ENCODE measurements at places on chromosomes 16 and 17.
A peak's percentile ranks its signal among the peaks of the same experiment; 100 is the strongest.

DNA sequence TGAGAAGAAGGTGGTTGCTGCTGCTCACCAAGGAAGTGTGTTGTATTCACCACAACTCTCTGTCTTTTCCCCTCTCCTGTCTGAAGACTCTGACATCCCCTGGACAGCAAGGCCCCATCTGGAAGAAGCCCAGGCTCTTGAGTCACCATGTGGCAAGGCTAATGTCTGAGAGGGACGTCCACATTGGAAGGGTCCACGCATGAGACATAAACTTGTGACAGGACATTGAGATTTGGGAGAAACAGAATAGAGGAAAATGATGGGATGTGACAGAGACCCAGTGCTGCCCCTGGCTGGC lies 176.5 kb downstream of the IRF8 start:
- no peak for DNase-seq

- no peak for DNase-seq
Observed at GRCh38 chr17:62715882-62716390, 88.5 kb downstream of the MRC2 start.

GRCh38 chr17:67080804-67081203 lies 36.5 kb downstream of the CACNG1 start:
- DNase-seq: no peak

GRCh38 chr17:30278032-30278431 lies 13.7 kb downstream of the BLMH start:
- peak; percentile 42 for DNase-seq

DNA sequence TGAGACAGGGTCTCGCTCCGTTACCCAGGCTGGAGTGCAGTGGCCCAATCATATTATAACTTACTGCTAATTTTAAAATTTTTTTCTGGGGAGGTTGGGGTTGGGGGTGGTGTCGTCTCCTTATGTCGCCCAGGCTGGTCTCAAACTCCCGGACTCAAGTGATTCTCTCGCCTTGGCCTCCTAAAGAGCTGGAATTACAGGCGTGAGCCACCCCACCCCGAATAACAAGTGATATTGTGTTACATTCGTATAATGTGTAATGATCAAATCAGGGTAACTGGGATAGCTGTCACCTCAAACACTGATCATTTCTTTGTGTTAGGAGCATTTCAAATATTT lies 16.2 kb upstream of the KPNA2 start:
- DNase-seq: no peak

- DNase-seq: no peak
Observed at GRCh38 chr17:7258731-7259554, 3.3 kb downstream of the CLDN7 start.

GRCh38 chr17:17119533-17119932 lies 77.3 kb downstream of the MPRIP start:
- DNase-seq: no peak

- no peak for DNase-seq
Observed at GRCh38 chr16:24670623-24671454, 58.6 kb upstream of the TNRC6A start.

- no peak for DNase-seq
Observed at GRCh38 chr17:82879241-82879640, 39.4 kb upstream of the ZNF750 start.

DNA sequence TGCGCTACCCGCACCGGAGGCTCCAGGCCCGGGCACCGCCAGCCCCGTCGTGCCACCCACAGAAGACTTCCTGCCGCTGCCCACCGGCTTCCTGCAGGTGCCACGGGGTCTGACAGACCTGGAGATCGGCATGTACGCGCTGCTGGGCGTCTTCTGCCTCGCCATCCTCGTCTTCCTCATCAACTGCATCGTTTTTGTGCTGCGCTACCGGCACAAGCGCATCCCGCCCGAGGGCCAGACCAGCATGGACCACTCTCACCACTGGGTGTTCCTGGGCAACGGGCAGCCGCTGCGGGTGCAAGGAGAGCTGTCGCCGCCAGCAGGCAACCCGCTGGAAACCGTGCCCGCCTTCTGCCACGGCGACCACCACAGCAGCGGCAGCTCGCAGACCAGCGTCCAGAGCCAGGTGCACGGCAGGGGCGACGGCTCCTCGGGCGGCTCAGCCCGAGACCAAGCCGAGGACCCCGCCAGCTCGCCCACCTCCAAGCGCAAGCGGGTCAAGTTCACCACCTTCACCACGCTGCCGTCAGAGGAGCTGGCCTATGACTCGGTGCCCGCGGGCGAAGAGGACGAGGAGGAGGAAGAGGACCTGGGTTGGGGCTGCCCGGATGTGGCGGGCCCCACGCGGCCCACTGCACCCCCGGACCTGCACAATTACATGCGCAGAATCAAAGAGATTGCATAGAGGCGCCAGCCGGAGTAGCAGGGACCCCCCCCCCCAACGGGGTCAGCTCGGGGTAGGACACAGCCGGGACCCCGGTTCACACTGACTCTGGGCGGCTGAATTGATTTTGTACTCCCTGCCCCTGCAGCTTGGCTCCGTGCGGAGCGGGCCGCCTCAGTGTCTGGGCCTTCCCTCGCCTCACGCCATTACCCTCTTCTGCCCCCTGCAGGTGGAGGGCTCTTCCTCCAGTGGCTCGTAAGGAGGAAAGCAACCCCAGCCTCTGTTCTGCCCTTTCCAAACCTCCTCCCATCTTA lies 58.5 kb downstream of the TMEM132E start:
- DNase-seq: peak; percentile 11

DNA sequence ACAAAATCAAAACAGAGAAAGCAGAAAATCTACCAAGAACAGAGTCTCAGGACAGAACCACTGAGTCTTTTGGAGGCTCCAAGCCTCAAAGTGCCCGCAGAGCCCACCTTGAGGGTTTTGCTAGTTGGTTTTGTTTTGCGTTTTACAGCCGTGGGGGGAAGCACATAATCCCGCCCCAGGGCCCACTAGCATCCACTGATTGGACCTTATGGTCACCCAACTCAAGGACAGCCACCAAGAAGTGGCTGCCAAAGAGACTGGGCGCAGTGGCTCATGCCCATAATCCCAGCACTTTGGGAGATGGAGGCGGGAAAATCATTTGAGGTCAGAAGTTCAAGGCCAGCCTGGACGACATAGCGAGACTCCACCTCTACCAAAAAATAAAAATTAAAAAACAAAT lies 9.9 kb downstream of the ALOX15B start:
- no peak for DNase-seq

DNA sequence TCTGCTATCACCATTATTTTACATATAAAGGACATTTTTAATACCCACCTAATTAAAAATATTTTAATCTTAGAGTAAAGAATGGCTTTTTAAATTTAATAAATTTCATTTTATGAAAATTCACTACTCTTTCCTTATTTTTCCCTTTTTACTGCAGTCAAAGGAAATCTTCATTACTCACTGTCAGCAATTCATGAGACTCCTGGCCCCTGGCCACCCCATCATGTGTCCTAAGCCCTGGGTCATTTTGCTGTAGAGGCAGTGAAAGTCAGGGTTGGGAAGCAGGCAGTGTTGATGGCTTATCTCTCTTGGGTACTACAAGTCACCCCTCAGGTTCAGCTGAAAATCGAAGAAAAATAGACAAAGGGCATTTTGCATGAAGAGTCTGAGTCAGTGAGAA lies 468.6 kb upstream of the CCL2 start:
- no peak for DNase-seq

GRCh38 chr16:66129196-66129595 lies 237.3 kb upstream of the CDH5 start:
- no peak for DNase-seq

- DNase-seq: no peak
Observed at GRCh38 chr17:2929881-2930533, 133.4 kb downstream of the OR1D5 start.

DNA sequence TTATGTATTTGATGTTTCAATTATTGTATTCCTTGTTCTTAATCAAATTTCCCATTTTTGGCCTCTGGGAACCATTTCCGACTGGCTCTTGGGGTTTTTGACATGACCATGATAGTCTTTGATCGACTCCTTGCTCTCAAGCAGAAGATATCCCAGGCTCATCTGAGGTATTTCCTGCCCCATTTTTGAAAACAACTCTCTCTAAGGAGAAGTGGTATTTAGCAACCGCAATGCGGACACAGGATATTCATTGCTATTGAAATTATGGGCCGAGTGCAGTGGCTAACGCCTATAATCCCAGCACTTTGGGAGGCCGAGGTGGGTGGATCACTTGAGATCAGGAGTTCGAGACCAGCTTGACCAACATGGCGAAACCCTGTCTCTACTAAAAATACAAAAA lies 5.5 kb downstream of the TANGO6 start:
- DNase-seq: no peak

- no peak for DNase-seq
Observed at GRCh38 chr17:9150446-9151090, 129.3 kb downstream of the NTN1 start.

DNA sequence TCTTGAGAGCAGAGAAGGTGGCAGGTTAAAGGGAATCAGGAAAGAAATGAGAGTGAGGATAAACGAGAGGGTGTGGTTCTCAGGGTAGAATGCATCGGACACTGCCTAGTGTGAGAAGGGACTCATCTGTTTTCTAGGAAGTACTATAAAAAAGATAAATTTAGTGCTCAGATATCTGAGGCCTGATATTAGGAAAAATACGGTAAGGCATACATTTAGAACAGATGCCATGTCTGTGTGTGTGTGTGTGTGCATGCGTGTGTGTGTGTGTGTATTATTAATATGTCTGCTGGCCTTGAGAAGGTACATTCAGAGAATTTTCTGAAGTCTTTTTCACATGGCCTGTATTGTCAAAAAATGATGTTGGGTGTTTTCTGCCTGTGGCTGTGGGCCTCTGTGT lies 414.8 kb downstream of the MAF start:
- no peak for DNase-seq

DNA sequence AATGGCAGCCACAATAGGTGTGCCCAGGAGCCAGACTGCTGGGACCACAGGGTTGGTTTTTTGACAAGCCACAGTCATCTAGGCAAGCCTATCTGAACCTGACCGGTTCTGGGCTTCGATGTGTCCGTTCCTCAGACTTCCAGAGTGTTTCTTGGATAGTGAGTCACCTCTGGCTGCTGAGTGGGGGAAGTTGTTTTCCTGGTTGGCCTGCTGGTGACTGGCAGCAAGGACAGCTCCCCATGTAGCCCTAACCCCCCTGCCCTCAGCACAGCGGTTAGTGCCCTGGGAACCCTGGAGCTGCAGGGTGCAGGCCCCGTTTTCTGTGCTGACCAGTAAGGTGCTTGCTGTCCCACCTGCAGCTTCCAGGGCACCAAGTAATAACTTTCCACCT lies 65.5 kb downstream of the PLD6 start:
- no peak for DNase-seq

DNA sequence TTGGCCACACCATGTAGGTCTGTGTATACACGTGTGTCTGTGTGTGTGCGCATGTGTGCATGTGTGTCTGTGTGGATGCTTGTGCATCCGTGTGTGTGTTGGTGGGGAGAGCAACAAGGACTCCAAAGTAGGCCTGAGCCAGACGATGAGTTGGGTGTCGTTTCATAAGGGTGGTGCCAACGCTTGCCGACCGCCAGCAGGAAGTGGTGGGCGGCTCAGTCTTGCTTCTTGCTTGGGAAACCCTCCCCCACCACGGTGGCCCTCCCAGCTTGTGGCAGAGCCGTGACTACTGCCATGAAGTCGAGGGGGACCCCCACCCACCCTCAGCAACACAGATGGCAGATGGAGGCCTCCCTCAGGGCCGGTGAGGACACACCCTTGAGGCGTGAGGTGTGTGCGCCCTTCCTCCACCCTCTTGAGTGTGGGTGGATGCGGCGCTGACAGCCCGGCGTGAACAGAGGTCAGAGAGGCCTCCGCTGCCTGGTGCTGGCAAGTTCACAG lies 17.5 kb downstream of the SBK1 start:
- DNase-seq: no peak

DNA sequence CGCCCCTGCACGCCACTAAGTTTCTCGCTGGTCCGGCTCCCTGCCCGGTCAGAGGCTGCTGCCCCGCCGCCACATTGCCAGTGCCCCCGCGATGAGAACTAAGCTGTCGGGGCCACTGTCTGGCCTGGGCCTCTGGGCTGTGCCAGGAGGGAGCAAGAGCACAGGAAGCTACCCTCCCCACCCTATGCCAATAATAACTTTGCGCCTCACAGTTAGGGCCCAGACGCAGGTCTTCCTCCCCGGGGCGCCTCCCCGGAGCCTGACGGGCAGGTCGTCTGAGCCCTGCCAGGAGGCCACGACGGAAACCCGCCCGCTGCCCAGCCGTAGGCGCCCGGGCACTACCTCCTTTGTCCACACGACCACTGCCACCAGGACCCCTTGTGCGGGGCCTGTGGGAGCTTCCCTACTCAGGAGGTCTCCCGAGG lies 1.5 kb downstream of the ZFPM1 start:
- no peak for DNase-seq

DNA sequence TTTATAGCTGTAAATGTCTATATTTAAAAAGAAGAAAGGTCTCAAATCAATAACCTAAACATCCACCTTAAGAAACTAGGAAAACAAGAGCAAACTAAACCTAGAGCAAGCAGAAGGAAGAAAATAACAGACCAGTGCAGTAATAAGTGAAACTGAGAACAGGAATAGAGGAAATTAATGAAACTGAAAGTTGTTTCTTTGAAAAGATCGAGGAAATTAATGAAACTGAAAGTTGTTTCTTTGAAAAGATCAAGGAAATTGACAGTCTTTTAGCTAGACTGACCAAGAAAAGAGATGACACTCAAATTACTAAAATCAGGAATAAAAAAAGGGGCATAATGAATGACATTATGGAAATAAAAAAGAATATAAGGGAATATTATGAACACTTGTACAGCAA lies 46.4 kb downstream of the SLFN5 start:
- no peak for DNase-seq

- no peak for DNase-seq
Observed at GRCh38 chr16:79648826-79649225, 48.3 kb upstream of the MAF start.

DNA sequence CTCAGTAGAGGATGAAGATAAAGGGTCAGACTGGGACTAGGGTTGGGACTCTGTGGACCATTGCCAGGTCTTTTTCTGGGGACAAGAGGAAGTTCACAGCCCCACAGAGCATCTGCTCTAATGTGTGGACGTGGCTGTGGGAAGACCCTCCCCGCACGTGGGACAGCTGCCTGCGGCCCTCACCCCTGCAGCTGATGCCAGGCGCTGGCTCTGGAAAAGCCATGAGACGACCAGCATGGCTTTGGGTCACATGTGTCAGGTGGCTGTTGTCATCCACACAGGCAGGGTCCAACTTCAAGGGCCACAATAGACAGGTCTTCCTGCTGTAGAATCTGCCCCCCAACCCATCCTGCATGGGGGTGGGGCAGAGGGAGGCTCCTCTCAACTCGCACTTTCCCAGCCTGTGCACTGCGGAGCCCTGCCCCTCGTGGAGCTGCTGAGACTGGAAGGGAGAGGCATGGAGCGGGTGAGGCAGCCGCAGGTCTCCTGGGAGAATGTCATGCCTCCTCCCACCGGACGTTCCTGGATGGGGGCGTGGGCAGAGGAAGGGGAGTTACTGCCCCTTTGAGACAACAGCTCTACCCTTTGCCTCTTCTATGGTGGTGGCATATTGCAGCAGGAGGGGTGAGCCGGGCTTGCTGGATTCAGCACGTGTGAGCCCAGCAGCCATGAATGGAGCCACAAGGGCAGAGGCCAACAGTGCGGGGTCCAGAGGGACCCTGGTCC lies 53.4 kb downstream of the PIMREG start:
- DNase-seq: no peak

Measured in NCI-H1930 (cell line).